ENCODE measurements at places on chromosomes 3 and 15.
A peak's percentile ranks its signal among the peaks of the same experiment; 100 is the strongest.

DNA sequence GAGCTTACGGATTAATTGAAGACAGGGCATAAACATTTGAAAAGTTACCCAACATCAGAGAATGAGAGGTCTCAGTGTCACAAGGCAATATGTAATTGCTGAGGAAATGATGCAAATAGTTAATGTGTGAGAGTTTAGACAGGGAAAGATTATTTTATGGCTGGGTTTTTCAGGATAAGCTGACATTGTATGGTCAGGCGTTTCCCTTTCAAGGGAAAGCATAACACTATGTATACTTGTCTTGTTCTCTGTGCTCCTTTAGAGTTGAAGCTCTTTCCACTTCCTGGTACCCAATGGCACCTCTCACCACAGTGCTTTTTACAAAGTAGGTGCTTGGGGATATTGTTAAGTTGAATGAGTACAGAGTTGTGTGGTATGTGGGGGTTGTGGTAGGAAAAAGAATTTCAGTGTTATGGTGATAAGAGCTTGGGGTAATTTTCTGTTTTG, 19.9 kb downstream of the IQGAP1 start:
- DNase-seq, result no peak

- DNase-seq, result peak; percentile 38
Measured at GRCh38 chr15:70580958-70581357, 182.4 kb downstream of the UACA start.

DNA sequence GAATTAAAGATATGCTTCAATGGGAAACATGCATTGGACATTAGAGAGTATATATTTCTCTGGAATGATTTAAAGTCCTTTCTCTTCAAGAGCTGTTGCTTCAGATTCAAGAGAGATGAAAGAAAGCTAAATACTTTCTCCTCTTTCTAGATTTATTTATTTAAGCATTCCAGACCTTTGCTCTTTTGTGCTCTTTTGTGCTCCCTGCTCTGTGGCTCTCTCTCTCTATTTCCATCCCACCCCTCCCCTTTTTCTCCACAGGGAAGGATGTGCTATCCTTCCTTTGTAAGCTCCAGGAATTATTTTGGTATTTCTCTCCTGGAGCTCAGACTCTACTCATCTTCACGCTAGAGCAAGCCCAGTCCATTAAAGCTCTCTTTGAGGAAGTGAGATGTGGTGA, 871.9 kb upstream of the GBE1 start:
- no peak for DNase-seq

- DNase-seq, result peak; percentile 60
Measured at GRCh38 chr15:78976691-78977090, 31.8 kb upstream of the CTSH start.

DNA sequence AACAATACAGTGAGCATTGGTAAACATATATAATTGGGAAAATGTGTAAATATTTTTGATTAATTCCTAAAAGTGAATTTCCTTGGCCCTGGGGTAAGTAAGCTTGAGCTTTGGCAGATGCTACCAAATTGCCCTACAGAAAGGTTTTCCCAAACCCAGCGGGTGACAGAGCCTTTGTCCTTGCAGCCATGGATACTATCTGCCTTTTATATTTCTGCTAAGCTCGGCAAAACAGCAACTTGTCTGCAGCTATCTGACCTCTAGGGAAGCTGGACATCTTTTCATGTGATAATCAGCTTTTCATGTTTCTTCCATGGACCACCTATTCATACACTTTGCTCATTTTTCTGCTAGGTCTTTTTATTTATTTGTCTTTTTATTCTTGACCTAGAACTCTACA, 64.7 kb upstream of the SEC22A start:
- no peak for DNase-seq

GRCh38 chr3:169923189-169923588, 11.8 kb downstream of the SAMD7 start:
- no peak for DNase-seq

- DNase-seq, result no peak
Measured at GRCh38 chr3:87468938-87469337, 192.6 kb upstream of the POU1F1 start.

DNA sequence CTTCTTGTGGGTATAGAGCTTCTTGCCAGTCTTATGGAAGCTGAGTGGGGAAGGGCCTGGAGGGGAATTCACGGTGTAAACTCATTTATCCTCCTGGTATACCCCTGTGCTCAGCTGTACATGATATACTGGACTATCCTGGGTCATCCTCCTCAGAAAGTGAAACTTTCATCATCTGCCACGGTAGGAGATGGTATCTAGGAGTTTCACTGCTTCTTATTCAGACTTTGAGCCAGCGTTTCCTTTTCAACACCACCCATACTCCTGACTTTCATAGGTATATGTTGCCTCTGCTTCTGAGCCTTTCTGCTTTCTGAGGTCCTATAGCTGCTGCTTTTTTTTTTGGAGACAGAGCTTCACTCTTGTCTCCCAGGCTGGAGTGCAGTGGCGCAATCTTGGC, 15.6 kb downstream of the SENP5 start:
- no peak for DNase-seq

DNA sequence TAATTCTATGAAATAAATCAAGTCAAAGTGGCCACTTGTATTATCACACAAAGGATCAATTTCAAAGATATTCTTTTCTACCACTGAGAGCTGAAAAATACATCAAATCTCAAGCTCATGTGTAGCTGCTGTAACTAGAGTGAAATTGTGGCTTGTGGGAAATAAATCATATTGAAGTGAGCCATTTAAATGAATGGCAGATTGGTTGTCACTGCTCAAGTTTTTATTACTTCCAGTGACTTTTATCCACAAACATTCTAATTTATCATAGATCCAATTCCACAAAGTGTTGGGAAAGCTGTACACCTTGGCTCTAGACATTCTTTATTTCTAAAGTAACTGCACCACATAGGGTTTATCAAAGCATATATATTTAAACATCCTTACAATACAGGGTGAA, 285.4 kb downstream of the CNTN3 start:
- DNase-seq, result no peak

DNA sequence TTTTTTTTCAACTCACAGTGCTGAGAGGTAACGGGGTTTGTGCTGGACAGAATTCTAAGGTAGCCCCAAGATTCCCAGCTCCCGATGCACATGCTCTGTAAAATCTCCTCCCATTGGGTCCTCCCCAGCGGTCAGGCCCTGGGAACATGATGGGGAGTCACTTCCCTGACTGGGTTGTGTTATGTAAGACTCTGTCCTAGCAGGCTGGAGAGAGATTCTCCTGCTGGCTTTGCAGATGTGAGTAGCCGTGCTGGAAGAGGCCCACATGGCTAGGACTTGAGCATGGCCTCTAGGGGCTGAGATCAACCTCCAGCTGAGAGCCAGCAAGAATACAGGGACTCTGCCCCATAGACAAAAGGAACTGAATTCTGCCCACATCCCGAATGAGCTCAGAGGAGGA, 83.7 kb upstream of the OXTR start:
- no peak for DNase-seq

DNA sequence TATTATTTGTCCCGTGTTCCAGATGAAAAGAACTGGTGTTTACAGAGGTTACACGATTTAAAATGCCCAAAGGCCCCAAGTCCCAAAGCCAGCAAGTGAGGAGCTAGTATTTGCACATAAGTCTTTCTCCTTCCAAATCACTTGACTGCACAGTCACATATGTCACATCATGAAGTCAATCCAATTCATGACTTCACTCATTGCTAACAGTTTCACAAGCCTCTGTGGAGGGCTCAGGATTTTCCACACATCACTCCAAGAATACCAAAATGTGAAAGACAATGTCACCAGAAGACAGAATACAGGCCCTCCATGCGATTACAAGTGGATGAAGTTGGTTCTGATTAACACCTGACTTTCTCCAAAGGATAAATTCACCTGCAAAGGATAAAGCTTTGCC, 283.1 kb upstream of the UBE2E2 start:
- no peak for DNase-seq

DNA sequence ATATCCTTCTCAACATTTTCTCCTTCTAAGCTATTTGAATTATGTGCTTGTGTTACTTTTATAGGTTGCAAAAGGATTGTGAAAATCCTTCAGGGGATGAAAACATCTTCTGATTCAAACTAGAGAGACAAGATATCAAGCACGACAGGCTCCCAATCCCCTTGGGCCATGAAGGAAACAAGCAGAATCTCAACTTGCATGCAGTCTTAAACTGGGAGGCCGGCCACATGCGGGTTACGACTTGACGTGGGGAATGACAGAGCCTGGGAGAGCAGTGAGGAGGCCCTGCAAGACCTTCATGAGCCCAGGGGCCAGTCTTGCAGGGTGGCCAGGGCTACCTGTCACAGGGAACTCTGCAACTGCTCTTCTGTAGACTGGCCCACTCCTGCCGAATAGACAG, 94.4 kb downstream of the SCN11A start:
- DNase-seq, result no peak

GRCh38 chr3:59480486-59480995, 430.7 kb upstream of the CFAP20DC start:
- peak; percentile 45 for DNase-seq

DNA sequence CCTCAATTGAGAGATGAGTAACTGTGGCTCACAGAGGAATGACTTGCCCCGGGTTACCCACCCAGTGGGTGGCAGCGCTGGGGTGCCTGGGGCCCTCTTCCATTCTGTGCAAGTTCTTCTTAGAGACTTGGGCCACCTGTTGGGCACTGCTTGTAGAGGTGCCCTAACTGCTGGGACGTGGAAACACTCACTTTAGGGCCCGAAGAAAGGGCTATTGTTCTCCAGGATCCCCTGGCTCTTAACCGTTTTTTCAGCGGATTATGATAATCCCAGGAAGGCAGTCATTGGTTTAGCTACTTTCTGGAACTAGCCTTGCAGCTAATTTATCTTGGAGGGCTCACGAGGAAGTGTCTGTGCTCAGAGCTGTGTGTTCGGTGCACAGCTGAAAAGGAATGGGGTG, 66.0 kb upstream of the GCNT3 start:
- DNase-seq, result no peak

DNA sequence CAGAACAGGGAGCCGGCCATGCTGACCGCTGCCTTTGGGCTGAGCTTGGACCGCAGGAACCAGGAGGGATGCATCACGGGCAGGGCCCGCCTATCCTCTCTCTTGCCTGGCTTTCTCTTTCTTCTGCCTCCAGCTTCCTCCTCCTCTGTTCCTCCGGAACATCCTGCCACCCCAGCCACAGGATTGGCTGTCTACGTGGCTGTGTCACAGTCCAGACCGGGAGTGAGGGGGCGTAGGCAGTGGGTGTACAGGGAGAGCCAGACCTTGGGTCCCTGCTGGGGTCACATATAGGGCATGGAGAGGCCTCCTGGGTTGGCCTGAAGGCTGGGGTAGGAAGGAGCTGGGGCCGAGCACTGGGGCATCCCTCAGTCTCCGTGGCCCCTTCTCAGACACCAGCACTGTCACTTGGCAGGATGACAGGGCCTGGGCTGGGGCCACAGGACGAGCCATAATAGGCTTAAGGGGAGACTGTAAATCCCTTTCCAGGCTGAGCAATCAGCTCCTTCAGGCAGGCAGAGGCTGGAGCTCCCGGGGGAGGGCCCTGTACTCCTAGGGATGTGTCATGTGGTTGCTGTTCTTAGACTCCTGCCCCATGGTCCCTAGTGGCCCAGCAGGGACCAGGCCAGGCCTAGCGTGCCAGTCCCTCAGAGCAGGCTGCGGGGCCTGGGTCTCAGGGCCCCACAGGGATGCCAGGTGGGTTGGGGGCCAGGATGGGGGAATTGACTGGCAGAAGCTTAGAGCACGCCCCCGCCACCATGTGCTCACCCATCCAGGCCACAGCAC, 25.4 kb downstream of the LINGO1 start:
- no peak for DNase-seq

DNA sequence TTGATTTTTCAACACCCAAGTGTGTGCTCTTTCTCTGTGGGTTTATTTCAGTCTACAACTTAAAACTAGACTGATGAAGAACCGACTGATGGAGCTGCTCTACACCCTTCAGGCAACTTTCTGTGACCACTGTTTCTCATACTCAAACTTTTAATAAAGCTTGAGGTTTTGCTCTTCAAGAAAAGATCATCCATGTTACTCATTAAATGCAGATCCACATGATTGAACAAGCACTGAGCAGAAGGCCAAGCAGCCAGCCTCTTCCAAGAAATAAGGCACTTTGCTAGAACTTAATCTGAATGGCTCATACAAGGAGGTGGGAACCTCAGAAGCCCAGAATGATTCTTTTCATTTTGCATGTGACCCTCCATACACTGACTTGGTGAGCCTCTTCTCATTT, 8.7 kb downstream of the SLC27A2 start:
- DNase-seq, result no peak

DNA sequence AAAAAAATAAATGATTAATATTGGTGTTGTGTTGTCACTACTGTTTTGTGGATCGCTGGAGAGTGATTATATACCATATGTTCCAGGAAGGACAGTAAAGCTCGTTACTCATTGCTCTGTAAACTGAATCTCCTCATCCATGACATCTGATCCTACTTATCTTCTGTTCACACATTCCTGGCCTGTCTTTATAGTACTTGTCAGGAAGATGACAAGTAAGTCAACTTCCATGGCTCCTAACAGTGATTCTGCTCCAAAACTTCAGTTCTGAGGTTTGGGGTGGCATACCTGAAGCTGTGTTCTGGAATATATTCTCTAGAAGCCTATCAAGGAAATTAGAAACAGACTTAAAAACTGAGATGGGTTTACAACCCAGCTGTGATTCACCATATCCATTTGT, 288.9 kb downstream of the ZBBX start:
- no peak for DNase-seq

GRCh38 chr3:9837701-9838582, 5.9 kb downstream of the RPUSD3 start:
- DNase-seq, result peak; percentile 40
